ENCODE measurements at places on chromosomes 5 and 9.

DNA sequence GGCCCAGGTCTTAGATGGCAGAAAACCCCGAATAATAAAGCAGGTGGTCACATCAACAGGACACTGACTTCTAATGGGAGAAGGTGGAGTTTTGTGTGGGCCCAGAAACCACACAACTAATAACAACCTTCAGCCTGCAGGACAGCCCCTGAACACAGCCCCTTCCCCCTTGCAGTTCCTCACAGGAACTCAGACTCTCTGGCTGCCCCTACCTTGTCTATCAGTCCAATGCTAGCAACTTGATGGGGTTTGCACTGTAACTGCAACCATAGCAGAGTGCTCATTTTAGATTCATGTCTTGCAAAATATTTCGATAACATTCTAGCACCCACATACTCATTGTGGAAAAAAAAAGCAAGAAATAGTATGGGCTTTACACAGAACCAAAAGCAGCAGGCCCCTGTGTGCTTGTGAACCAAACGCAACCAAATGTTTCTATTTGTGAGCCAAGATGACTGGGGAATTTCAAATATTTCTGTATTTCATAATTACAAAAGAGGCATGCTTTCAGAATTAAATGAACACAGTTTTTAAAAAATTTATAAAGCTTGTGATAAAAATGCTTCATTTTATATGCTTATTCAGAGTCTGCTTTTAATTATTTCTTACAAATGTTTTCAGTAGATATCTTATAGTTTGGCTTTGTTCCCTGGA lies 62.7 kb upstream of the PDE4D start:
- no peak for DNase-seq

- DNase-seq: no peak
Observed at GRCh38 chr9:113538131-113538530, 74.6 kb downstream of the RGS3 start.

GRCh38 chr9:79615038-79615437 lies 43.3 kb downstream of the TLE4 start:
- DNase-seq: no peak

DNA sequence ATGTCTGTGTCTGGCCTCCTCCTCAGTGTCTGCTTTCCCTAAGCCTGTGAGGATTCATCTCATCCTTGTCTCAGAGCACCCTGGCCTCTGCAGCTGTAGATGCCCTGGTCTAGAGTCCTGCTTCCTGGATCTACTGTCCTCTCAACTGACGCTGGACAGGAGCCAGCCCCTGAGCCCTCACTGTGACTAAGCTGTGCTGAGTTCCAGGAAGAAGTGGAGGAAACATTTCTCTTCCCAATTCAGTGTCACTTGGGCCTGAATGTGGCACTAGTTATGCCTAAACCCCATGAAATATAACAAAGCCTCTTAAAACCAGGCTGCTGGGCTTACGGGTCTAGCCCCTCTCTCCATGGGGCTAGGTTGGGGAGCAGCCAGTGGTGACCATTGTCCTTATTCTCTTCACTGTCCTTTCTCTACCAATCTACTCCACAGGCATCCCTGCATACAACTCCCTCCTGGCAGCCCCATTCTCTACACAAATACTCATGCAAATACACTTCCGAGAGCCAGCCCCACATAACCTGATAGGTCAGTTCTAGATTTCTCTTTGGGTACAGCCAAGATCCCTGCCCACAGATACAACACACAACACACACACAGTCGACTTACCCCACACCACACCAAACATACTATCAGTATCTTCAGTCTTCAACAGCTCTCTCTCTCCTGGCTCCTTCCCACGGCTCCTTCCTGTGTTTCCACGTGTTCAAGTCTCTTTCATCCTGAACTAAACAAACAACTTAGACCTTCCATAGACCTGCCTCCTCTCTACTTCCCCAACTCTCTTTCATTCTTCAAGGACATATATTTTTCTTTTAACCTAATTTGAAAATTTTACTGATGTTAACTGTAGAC lies 220.8 kb downstream of the SNX18 start:
- DNase-seq: no peak

GRCh38 chr9:113215132-113215531 lies 5.9 kb downstream of the FKBP15 start:
- DNase-seq: no peak

GRCh38 chr5:149549461-149550267 lies 1.6 kb downstream of the CSNK1A1 start:
- peak; percentile 33 for DNase-seq
